Stimulated activated CD8-positive, alpha-beta memory T cell treated with anti-CD3 and anti-CD28 coated beads, Interleukin-4, amount 100 ng/mL, for 1 hour (primary cell): ENCODE measurements at places on chromosomes 6 and 20.

- DNase-seq, result no peak
Measured at GRCh38 chr6:7106215-7106751, 1.5 kb upstream of the RREB1 start.

DNA sequence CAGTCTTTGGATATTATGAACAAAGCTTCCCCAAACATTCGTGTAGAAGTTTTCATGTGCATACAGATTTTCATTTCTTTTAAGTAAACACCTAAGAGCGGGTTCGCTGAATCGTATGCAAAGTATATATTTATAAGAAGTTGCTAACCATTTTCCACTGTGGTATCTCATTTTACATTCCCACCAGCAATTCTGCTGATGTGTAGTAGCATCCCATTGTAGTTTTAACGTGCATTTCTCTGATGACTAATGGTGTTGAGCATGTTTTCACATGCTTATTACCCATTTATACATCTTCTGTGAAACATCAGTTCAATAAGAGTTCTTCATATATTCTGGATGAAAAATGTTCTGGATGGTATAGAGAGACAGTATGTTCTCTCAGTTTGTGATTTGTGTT is 97.4 kb downstream of the IYD start:
- no peak for DNase-seq

DNA sequence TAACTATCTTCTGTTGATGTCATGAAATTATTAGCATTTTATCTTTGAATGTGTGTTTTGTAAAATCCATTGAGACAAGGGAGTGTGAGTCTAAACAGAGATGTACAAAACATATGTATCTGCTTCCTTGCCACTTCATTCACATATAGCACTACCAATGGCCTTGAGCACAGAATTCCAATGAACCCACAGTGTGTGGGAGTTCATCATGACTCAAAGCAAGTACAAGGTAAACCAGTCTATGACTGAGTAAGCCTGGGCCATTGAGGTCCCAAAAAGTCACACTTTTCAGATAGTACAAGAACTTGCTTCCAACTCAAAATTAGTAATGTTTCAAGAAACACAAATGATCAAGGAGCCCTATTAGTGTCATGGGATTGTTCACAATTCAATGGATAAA is 218.6 kb downstream of the MANEA start:
- DNase-seq, result no peak

DNA sequence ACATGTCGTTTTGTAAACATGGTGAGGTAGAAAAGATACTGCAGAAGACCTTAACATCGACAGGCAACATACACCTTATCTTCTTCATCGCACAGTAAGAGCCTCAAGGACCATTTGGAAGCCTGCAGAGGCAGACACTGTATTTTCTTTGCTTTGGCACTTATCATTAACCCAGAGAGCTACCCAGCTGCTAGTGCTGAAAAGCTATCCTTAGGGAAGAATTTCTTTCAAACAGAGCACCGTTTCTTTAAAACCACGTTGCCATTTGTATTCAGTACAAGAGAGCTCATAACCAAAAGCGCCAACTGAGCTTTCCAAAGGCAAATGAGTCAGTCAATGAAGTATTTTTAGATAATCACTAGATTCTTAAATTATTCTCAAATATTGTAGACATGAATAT is 306.6 kb downstream of the EPM2A start:
- no peak for DNase-seq

DNA sequence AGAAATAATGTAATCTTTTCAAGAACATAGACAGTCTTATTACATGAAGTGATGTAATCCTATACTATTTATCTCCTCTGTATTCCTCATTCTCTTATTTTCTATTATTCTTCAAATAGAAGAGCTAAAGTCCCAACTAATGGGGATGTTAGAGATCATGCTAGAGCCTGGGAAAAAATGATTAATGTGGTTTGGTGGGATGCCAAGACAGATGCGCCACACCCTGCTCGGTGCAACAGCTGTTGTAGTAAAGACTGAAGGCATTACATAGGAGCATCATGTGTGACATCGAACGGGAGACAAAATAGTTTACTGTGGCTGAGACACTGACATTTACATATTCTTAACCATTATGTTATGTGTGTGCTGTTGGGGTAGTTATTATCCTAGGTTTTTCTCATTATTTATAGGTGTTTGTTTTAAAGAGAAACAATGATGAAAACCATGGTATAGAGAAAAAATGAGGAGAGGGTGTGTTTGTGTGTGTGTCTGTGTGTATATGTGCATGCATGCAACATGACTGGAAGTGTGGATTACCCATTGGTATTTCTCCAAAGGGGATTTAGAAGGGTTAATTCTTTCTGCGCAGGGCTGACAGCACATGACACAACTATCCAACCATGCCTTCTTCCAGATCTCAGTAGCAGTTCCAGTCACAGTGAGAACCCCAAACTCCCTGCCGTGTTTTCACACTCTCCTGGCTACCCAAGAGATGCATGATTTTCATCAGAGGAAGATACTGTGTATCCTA is 155.3 kb downstream of the EYA4 start:
- DNase-seq, result no peak

GRCh38 chr6:52263709-52264540 is 19.6 kb upstream of the IL17F start:
- DNase-seq, result peak; percentile 27

DNA sequence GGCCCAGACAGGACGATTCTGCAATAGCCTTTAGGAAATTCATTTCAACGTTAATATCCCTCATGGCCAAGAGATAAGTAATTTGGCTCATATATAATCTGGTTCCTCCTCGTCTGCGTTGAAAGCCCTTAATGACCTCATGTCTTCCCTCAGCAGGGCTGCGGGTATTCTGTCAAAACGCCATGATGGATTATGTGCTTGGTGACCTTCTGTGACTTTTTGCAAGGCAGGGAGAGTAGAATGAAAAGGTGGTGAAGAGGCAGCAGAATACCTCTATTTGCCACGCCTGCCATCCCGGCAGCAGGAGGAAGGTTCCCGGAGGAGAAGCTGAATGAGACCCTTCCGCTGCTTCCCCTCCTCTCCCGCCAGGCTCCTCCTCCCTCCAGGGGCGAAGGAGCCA is 41.1 kb upstream of the SPACA1 start:
- no peak for DNase-seq

GRCh38 chr6:4172368-4172767 is 37.0 kb upstream of the ECI2 start:
- no peak for DNase-seq

- DNase-seq, result no peak
Measured at GRCh38 chr6:107319906-107320530, 139.3 kb downstream of the PDSS2 start.

GRCh38 chr20:17878069-17878911 is 90.3 kb downstream of the SNX5 start:
- DNase-seq, result no peak

DNA sequence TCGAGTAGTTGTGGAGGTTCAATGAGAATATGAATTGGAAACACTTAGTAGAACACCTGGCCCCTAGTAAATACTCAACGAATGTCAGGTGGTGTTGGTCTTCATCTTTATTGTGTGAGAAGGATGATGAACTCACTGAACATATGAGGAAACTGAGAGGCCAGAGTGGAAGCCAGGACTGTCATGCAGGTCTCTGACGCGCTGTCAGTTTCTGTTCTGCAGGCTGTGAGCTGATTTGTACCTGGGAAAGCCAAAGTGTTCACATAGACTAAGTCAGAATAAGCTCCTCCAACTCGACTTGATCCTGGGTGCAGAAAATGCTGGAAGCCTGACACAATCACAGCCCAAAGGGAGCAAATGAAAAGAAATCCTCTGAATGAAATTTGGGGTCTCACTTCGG is 222.2 kb downstream of the LY86 start:
- DNase-seq, result no peak

DNA sequence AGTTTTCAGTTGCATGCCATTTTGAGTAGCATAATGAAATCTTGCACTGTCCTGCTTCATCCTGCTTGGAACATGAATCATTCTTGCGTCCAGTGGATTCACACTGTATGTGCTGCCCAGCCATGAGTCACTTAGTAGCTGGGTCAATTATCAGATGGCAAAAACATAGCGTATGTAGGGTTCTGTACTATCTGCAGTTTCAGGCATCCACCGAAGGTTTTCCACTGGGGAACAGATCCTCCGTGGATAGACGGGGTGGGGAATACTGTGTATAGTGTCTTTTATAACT is 61.4 kb downstream of the IL22RA2 start:
- no peak for DNase-seq

DNA sequence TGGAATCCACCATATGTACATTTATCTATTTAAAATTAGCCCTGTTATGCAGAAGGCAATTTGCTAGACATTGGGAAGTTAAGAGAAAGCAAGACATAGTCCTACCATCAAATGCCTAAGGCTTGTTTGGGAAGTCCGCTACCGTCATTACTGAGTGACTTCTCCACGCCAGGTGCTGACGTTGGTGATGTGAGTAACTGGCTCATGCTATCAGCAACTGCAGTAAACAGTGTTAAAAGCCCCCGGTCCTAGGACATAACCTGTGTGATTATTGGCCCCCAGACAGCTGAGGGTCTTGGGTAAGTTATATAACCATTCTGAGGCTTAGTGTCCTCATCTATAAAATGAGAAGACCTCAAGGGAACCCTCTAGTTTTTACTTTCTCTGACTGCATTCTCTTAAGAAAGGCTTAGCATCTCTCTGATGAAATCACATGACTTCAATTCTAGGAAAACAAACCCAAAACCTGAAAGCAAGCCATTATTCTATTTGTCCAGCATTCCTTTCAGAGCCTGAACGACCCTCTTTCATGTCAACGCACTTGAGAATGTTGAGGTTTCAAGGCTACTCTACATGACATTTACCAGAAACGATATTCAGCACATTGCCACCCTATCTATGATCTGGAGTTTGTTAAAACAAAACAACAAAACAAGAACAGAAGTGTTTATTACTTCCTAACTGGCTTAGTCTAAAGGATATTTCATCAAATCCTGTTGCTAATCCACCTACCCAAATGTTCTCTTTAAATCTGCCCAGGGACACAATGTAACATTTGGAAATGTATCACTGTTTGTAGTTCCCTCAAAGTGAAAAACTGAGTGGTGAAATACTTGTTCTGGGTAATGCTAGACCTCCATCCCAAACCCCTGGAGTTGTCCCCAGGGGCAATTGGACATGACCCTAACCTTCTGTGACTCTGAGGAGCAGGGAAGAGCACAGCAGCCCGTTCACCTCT is 133.8 kb downstream of the BTBD3 start:
- no peak for DNase-seq

- DNase-seq, result no peak
Measured at GRCh38 chr20:2285613-2286012, 10.2 kb upstream of the TGM3 start.

DNA sequence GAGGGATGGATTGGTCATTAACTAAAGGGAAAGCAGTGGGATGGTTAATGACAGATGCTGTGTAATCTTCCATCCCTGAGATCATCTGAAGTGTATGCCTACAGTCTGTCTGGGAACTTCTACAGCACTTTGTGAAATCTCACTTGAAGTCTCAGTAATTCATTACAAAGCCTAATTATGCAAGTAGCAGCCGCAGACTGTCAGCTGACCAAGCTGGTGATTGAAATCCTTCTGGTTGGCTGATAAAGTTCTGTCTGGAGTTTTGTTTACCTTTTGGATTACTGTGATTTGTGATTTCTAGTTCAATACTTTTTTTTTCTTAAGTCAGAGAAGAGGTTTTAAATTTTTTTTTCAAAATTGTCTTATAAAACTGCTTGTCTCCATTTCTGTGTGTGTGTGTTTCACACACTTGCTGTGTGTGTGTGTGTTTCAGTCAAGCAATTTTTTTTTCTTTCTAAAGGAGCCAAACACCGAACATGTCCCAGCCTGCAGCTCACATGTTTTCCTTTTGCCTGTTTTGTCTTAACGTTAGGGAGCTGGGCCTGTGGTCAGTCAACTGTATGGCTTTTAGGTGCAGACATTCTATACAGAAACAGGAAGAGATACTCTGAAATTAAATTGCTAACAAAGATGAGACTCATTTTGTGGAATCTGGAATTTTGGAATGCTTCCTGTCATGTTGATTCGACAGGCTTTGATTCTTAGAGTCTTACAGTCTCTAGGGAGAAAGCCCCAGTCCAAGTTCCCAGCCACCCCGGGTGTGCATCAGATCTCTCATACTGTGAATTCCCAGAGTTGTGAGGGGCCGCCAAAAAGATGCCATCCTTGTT is 28.5 kb upstream of the ADGRF4 start:
- DNase-seq, result no peak

- no peak for DNase-seq
Measured at GRCh38 chr6:145073811-145074210, 661.5 kb downstream of the EPM2A start.

DNA sequence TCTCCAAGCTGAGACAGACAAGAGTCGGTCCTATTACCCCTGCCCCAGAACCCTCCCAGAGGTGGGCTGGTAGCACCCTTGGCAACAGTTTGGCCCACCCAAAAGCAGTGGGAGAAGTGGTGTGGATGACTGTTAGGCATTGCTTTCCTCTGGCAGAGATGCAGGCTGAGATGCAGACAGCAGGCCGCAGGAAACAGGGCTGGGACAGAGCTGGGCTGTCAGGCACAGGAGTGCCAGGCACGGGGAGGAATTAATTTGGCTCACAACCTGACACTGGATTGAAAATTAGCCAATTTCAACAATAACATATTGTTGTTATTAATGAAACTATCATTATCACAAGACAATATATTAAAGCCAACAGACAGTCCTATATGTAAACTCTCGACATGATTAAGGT is 15.7 kb upstream of the SIRT5 start:
- no peak for DNase-seq

DNA sequence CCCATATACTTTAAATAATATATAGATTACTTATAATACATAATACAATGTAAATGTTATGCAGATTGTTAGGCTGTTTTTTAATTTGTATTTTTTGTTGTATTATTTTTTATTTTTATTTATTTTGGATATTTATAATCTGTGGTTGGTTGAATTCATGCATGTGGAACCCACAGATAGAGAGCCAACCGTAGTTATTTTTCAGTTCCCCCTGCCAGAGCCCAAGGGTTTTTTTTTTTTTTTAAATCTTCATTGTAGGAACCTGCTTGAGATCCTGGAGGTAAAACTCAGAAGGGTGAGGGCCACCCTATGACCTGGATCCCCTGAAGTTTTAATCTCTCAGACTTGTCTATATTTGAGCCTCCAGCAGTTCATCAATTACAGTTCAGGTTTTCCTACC is 133.2 kb downstream of the B3GAT2 start:
- no peak for DNase-seq

DNA sequence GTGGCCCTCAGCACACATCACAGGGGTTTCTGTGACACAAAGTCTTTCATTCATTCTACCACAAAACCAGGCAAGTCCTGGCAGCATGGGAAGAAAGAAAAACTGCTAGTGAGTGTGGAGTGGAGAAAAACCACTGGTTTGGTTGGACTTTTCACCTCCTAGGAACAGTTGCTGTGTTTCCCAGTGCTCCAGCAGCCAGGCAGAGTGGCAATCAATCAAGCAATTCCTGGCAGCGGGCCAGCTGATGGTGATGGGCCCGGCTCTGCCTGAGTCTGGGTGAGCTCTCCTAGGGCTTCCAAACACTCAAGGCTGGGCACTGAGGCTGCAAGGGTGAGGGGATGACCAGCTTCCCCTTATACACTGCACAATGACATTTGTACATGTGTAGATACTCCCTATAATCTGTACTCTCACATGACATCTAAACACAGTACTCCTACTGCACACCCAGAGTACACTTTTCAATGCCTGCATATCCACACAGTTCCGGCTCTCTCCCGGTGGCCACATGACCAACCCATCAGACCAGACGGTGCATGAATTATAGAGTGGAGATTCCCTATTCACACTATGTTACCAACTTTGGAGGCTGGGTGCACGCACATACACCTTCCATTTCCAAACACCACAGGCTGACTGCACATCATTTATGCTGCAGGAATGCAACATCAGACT is 156.6 kb downstream of the UNC5CL start:
- no peak for DNase-seq
